ENCODE measurements at places on chromosomes 1 and 21.

DNA sequence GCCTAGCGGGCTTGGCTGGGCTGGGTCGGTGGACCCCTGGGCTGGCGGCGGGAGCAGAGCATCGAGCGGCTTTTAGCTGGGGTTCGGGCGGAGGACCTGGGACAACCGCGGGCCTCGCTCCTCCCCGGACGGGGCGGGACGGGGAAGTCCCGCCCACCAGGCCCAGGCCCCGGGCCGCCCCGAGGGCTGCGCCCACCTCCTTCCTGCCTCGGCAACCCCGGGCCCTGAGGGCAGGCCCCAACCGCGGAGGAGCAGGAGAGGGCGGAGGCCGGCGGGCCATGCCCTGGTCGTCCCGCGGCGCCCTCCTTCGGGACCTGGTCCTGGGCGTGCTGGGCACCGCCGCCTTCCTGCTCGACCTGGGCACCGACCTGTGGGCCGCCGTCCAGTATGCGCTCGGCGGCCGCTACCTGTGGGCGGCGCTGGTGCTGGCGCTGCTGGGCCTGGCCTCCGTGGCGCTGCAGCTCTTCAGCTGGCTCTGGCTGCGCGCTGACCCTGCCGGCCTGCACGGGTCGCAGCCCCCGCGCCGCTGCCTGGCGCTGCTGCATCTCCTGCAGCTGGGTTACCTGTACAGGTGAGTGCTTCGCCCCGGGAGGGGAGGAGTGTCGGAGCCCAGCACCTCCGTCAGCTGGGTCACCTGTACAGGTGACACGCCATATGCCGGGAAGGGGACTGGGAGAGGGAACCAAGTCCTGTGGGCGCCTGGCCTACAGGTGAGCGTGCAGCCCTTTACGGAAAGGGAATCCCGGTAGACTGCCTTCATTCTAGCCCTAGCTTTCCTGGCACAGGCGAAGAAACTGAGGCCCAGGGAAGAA is at the start of gene XKR8:
XKR8 (plus strand) TSS at position 182 of the 812 bp plus-strand sequence; CDS start at position 279, 97 bp downstream.
- DNase-seq: peak; percentile 94

GRCh38 chr1:112808861-112809684 is 93.9 kb upstream of the PPM1J start:
- peak; percentile 86 for DNase-seq

DNA sequence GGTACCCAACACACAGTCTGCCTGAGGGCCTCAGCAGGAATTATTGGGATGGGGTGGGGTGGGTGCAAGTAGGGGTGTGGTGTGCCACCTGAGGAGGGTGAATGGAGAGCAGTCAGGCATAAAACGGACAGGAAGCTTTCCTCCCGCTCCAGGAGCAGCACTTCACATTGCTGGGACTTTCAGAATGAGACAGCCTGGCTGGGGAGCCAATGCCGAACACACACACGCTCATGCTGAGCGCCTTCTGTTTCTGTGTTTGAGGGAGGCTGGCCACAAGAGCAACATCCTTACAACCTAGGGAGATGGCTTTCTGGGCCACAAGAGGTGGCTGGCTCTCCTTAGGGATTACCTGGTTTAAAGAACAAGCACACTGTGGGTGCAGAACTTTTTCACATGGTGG is 98.0 kb downstream of the LAMC2 start:
- DNase-seq: no peak

DNA sequence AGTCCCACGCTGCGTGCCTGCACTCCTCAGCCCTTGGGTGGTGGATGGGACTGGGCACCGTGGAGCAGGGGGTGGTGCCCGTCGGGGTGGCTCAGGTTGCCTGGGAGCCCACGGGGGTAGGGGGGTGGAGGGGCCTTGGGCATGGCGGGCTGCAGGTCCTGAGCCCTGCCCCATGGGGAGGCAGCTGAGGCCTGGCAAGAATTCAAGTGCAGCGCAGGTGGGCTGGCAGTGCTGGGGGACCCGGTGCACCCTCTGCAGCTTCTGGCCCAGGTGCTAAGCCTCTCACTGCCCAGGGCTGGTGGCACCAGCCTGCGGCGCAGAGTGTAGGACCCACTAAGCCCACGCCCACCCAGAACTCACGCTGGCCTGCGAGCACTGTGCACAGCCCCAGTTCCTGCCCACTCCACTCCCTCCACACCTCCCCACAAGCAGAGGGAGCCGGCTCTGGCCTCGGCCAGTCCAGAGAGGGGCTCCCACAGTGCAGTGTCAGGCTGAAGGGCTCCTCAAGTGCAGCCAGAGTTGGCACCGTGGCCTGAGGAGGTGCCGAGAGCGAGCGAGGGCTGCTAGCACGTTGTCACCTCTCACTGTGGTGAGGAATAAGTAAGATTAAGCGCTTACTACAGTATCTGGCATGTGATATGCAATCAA is 12.8 kb downstream of the TNNI3K start:
- no peak for DNase-seq

DNA sequence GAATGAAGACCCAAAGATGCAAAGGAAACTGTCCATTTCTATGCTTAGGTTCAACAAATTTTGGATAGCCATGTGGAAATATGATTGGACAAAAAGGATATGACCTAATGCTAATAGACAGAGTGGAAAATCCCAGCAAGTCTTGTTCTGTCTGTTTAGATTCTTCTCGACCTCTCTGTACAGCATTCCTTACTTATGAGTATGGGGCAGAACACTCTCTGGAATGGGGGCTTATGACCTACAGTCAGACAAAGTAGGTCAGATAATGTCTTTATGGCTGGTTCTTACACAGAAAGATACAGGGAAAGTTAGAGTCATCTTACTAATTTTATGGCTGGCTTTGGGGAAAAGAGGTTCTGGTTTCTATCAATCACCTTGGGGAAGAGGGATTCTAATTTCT is 2.8 kb downstream of the GCSAML start:
- no peak for DNase-seq

GRCh38 chr1:29959356-29959755 is 723.0 kb downstream of the PTPRU start:
- no peak for DNase-seq

DNA sequence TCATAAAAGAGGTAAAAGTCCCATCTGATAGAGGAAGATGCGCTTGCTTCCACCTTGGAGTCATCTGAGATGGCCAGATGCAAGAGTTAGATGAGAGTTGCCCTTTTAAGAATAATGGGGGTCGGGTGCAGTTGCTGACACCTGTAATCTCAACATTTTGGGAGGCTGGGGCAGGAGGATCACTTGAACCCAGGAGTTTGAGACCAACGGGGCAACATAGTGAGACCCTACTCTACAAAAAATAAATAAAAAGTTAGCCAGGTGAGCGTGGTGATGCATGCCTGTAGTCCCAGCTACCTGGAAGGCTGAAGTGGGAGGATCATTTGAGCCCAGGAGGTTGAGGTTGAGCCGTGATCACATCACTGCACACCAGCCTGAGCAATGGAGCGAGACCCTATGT is 13.5 kb upstream of the TEDDM1 start:
- no peak for DNase-seq

- DNase-seq: no peak
Observed at GRCh38 chr1:91020486-91020885, 1.3 kb downstream of the ZNF644 start.

DNA sequence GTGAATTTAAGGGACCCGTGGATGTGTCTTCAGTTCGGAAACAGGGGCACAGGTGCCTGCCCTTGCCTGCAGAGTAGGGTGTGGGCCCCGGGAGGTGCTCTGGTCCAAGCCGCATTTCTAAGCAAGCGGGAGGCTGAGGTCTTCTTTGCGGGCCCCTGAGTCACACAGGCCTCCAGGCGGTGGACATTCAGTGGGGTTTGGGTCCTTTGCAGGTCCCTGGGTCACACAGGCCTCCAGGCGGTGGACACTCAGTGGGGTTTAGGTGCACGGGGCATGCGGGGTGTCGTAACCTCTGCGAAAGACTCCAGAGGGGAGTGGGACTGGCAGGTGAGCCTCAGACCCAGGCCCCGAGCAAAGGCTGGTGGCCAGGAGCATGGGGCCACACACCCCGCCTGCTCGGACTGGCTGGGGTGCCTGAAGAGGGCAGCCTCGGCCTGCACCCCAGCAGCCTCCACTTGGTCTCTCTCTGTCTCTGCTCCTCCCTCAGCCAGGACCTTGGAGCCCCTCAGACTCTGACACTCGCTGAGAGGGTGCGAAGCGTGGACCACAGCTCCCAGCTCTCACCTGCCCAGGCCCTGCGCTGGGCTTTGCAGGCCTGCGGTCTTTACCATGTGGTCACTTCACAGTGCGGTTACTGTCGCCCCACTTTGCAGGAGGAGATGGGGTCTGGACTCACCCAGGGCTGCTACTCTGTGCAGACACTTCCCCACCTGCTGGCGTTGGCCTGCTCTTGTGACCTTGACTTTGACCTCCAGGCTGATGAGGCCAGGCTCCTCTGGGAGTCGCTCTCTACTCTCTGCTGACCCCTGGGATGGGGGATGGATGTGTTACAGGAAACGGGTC is 6.0 kb upstream of the AGPAT3 start:
- DNase-seq: no peak

GRCh38 chr1:32350785-32351398 is 11.4 kb downstream of the FAM229A start:
- peak; percentile 84 for DNase-seq

DNA sequence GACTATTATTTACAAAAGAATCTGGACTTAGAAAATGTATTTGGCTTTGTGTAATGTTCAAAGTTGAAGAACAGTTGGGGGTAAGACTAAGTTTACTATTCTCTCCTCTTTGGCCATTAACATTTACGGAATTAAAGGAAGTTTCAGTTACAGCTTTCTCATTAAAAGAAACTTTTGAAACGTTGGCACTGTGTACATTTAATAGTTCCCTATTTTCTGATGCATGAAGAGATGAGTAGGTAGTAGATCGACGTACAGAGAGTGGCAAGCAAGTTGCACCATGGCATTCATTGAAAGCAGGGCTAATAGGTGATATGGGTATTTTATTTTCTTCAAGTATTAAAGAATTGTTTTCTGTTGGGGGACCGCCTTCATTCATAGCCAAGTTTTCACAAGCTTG is 3.2 kb downstream of the ASPM start:
- no peak for DNase-seq

GRCh38 chr1:44485229-44485933 is 80.3 kb downstream of the RNF220 start:
- peak; percentile 59 for DNase-seq

DNA sequence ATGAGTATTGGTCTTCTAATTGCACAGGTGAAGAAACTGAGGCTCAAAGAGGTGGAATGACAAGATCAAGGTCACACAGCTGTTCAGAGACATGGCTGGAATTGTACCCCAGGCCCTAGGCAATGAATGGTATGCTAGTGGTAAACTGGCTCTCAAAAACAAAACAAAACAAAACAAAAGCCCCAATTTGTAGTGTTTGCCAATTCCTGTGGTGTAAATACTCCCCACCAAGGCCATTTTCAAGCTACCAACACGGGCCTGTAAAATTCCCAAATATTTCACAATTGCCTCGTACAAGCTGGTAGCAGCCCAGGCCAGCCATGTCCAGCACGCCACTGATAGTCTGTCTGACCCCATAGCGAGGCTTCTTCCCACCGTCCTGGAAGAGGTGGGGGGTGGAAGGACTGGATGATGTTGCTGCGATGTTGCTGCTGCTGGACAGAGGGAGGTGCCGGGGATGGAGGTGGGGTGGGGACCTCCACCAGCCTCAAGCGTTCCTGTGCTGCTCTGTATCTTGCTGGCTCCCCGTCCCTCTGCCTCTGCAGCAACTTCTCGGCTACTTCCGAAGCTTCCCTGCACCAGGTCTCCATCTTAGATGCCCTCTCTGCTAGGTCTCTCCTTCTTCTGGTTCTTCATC is 62.2 kb upstream of the RUNX3 start:
- DNase-seq: no peak

DNA sequence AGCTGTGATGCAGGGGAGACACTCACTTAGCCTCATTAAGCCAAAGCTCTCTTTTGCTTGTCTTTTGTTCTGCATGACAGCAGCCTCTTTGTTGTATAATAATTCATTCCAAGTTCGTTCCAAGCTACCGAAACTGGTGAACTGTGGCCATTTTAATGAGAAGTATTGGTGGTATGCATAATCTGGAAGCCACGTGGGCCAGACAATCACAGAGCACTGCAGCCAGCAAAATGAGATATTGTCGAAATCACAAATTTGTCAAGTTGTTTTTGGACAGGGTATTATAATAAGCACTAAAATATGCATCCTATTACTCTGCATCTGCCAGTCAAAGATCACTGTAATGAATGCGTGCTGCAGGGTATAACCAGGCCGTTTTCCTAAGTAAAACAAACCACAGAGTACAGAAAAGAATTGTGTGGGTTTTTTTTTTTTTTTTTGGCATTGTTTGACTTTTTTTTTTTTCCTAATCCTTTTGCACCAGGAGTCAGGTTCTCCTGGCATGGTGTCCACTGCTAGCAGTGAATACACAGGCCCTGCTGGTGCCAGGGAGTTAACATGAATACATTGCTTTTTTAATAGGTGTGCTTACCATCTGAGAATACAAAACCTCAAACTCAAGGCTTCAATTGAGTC is 423.9 kb downstream of the PTBP2 start:
- DNase-seq: peak; percentile 69

DNA sequence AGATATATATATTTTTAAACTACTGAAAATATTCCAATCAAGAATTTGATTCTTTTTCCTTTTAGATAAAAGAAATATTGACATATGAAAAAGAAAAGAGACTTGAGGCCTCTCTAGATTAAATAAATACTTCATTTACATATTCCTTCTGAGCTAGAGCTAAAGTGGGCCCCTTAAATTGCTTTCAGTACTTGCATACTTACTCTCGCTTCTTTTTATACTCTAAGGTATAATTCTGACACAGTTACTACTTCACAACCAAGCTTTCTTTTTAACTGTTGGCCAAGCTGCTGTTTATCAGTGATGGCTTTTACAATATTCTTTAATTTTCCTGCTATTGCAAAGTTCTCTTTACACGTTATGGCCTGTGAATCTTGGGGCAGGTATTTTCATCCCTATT is 24.6 kb downstream of the EXTL2 start:
- no peak for DNase-seq

DNA sequence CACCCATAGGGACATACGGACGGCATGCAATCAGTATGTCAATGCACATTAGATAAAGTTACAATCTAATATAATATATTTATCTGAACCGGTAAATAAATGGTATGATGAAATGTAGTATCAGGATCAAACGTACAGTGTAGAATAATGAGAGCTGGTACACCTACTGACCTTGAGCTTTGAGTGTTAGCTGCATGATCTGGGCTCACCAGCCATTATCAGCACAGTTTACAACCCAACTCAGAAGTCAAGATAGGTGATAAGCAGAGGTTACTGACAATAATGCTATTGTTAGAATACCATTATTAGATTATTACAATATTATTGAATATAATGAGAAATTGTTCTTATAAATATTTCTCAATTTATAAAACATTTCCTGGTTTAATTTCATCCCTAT is 103.0 kb upstream of the ESRRG start:
- no peak for DNase-seq

GRCh38 chr1:61322008-61322744 is 239.8 kb downstream of the NFIA start:
- DNase-seq: no peak

GRCh38 chr1:10841118-10841517 is 44.7 kb upstream of the CASZ1 start:
- no peak for DNase-seq

DNA sequence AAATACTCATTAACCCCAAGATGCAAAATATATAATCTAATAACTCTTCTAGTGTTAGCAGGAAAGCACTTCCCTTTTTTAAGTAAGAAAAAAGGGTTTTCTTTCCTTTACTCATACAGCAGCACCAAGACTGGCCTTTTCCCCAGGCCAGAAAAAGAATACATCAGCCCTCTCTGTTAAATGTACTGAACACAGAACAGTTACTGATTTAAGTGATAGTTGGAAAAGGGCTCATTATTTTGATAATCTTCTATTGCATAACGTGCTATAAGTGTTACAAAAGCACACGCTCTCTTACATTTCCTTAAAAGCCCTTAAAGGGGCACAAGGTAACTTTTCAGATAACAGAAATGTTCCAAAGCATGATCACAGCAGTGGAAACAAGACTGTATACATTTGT is 142.9 kb downstream of the TIAM1 start:
- no peak for DNase-seq
